Fibroblast of skin of left biceps (primary cell): ENCODE measurements at places on chromosomes 13 and 19.

- no peak for DNase-seq
These were observed 11.5 kb upstream of the WBP4 start for GRCh38 chr13:41049480-41050440.

GRCh38 chr19:33819880-33820781 lies 23.5 kb downstream of the KCTD15 start:
- DNase-seq, result no peak

GRCh38 chr13:28163587-28163986 lies 25.2 kb downstream of the PAN3 start:
- DNase-seq, result no peak

- no peak for DNase-seq
These were observed 15.1 kb downstream of the CSNK1G2 start for GRCh38 chr19:1956122-1956494.
